ENCODE measurements at places on chromosomes 7 and 10.

DNA sequence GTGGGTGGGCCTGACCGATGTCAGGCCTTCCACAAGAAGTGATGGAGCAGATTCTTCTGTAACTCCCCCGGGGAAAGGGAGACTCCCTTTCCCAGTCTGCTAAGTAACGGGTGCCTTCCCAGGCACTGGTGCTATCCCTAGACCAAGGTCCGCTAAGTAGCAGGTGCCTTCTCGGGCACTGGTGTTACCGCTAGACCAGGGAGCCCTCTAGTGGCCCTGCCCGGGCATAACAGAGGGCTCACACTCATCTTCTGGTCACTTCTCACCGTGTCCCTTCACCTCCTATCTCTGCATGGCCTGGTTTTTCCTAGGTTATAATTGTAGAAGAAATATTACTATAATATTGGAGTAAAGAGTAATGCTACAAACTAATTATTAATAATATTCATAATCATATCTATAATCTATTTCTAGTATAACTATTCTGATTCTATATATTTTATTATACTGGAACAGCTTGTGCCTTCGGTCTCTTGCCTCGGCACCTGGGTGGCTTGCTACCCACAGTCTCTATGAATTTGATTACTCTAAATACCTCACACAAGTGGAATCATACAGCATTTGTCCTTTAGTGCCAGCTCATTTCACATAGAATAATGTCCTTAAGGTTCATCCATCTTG lies 1378.7 kb downstream of the XPNPEP1 start:
- DNase-seq, result no peak

- no peak for DNase-seq
These were observed 68.3 kb downstream of the PRKAG2 start for GRCh38 chr7:151808400-151809145.

DNA sequence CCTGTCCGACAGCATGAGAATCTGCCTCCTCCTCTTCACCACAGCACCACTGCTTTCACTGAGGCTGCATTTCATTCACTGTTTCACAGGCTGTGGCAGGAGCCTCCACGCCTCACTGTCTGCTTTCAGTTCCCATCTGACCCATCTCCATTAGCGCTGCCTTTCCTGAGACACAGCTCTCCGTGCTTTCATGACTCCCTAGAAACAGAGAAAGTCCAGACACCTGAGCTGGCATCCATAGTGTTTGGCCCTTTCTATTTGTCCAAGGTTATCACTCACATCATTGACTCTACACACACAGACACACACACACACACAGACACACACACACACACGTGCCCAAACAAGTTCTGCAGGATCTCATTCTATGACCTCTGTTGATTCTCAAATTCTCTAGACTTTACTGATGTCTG lies 5.2 kb downstream of the LGI1 start:
- DNase-seq, result no peak

DNA sequence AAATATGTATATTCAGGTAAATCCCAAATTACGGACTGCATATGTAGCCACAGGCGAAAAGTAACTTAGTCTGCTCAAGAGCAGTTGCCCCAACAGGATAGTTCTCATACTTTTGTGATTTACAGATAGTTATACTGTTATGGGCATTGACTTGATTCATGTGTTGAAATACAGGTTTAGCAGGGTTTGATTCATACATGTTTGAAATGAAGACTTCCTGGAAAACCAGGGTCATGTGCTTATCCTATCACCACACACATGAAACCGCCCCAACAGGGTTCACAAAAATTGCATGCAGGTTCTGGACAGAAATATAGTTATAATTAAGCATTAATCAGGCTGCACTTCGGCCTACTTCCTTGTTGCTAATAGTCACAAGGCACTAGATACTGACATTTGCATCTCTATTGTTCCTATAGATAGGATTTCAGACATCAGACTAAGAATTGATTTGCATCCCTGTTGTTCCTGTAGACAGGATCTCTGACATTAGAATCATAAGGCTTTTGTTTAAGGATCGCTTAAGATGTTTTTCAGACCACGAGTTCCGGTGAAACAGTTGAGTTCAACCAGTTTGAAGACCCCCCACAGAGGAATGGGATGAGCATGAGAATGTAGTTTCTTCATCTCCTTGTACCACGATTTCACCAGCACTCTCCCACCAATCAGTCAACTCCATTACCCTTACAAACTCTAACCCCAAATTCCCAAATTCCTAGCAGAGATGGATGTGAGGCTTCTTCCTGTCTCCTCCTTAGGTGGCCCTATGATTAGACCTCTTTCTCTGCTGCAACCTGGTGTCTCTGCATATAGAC lies 2.0 kb upstream of the ZNF398 start:
- DNase-seq, result no peak

- DNase-seq, result no peak
These were observed 8.8 kb upstream of the CNPY1 start for GRCh38 chr7:155555116-155555695.

DNA sequence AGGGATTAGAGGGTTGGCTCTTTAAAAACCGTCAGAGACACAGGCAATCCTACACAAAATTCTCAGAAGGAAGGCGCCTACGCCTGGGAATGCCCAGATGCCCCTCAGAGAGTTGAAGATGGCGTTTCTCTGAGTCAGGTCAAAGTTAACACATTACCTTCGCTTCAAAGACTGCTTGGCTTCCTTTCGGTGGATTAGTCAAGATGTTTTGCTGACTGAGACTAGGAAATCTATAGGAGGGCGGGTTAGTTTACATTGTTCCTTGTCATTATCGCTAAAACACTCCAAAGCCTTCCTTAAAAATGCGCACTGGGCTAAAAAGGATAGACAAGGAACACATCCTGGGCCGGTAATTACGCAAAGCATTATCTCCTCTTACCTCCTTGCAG lies 995 bp upstream of the CFTR start:
- no peak for DNase-seq

DNA sequence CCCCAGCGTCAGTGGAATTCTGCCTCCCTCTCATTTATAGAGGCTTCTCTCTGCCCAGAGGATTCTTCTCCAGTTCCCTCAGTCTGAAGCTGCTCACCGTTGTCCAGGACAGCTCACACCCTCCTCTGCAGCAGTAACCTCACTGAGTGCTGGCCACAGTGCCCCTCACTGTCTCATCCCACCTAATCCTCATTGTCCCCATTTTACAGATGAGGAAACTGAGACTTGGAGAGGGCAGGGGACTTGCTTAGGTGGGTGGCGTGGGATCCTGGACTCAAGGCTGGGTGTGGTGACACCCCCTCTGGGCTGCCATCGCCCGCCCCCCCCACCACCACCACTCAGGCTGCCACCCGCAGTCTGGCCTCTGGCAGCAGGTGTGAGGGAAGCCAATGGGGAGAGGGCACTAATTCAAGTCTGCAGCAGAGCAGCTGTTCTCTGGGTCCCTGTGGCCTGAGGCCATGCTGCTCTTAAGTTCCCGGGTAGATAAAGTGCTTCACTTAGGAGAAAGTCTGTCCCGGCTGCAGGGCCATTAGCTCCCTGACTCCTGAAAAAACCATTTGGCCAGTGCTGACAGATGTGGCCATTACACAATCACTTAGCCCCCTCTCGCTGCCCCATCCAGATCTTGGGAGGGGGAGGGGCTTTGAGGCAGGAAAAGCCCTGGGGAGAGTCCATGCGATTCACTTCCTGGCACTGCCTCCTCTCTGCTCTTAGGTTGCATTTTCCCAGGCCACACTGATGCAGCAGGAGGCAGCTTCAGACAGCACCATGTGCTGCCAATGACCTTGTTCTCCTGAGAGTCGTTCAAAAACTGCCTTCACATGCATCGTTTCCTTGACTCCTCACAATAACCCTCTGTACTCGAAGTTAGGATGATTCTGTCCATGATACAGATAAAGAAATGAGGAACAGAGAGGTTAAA lies 36.3 kb downstream of the DRGX start:
- no peak for DNase-seq

DNA sequence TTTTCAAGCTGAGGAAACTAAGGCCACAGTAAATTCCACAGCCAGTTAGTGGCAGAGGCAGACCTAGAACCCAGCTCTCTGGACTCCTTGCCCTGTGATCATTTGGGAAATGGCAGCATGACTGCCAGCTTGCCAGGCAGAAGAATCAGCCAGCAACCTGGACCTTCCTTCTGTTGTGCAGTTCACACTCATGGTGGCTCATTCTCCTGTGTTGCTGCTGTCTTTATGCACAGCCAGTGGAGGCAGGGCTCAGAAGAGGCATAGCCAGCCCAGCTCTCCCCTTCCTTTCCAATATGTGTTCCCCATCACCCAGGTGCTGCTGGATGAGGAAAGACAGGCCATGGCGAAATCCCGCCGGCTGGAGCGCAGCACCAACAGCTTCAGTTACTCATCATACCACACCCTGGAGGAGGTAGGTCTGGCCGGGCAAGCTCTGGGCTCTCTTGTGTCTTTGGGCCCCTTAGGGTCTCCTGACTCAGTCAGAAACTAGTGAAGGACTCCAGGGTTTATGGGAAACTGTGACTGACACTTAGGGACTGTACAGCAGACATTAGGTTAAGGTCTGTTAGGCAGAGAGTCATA lies 14.8 kb downstream of the CPA5 start:
- no peak for DNase-seq

- DNase-seq, result no peak
These were observed 233.8 kb downstream of the KCNMA1 start for GRCh38 chr10:77403761-77404160.

- DNase-seq, result no peak
These were observed 166.7 kb upstream of the ZNF32 start for GRCh38 chr10:43815181-43815885.

DNA sequence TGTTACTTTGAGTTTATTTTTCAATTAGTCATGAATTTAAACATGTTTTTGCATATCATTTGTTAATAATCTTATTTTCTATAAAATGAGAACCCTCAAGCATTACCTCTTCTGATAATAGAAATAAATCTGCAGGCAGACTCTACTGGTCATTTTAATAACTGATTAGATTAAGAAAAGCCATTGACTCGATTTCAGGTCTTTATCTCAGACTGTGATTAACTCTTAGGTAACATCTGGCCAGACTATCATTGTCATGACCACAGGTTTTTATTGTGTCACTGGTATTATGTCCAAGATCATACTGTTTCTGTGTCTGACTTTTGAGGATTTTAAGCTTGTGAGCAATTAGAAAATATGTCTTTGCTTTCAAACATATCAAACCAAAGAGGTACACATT lies 83.6 kb upstream of the SLC13A1 start:
- DNase-seq, result no peak

- no peak for DNase-seq
These were observed 843.6 kb downstream of the PCDH15 start for GRCh38 chr10:53957401-53957800.

DNA sequence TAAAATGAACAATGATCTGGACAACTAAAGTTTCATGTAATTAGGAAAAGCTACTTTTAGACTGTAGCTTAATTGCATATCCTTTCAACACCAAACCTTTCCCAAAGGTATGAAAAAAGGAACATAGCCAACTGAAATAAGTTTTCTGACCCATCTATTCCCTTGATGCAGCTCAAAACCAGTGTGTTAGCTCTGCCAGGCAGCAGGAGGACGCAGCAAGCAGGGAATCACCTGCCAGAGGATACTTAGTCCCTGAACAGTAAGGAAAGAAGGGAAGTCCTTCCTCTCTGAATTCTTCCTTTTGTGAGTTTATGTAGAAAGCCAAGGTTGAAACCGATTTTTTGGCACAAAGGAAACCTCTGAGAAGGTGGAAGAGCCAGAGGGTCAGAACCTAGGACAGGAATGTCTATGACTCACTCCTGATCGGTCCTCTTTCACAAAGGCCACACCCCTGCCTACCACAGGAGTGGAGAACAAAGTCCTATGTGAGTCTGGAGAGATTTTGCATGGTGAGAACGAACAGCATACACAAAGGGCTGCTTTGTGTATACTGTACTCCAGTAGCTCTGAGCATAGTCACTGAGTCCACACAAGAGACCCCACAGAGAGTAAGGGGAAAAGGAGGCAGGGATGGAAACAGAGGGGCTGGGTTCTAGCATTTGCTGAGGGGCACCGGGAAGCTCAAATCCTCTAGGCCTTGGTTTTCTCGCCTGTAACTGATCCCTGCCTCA lies 68.8 kb upstream of the GSDME start:
- DNase-seq, result no peak

DNA sequence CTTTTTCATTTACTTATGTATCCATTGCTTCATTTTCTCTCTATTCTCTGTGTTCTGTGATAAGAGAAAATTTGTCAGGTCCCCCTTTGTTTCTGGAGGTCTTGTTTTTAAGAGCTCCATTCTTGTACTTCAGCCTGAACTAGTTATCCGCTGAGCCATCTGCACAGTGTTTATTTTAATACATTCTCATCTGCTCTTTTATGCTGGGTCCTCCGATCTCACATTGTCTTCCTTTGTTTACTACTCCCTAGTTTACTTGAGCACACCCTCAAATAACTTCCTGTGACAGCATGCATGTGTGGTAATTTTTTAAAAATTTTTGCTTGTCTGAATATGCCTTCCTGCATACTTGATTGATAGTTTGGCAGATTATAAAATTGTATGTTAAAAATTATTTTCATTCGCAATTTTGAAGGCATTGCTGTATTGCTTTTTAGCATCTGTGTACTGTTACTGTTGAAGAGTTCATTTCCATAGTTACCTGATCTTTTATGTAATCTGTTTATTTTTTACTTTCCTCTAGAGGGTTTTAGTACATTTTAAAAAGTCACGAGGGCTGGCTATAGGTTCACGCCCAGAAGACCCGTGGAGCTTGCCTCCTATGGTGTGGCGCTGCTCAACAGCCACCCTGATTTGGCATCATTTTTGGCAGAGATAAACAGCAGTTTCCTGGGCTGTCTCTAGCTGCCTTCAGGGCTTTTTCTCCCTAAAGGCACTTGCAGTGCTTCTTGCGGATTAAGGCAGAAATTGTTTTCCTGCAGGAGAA lies 31.9 kb downstream of the RSBN1L start:
- DNase-seq, result no peak

DNA sequence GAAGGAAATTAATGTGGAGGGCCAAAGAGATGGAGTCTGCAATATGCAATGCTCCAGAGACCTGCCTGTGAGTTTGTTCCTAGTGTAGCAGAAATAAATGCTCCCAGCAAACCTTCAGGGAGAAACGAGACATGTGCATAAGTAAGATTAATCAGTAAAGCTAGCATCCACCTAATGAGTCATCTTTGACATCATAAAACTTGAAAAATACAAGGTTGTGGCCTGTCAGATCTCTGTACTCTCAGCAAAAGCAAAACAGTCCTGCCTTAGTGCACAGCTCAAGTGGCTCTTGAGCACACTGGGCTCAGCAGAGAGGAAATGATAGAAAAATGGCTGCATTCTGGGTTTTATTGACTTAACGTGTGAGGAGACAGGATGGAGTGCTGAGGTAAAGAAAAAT lies 32.5 kb upstream of the ERCC6 start:
- DNase-seq, result no peak

- DNase-seq, result no peak
These were observed 23.7 kb upstream of the ELOVL3 start for GRCh38 chr10:102202386-102202785.

- no peak for DNase-seq
These were observed 41.4 kb downstream of the HTR7 start for GRCh38 chr10:90816466-90816865.
